ENCODE measurements at places on chromosomes 11 and 22. TPM values are rescaled to one million over a fixed set of nuclear protein-coding genes. Genes with fewer than 3 reads are reported as not detected.

Gene FGF4
- polyA plus RNA-seq = 7.0 TPM

Gene C22orf42
- polyA plus RNA-seq = not detected

Gene TALDO1
- polyA plus RNA-seq = 73.2 TPM

GRCh38 chr22:30191040-30191701 lies 55.4 kb downstream of the LIF start:
- no peak for DNase-seq

DNA sequence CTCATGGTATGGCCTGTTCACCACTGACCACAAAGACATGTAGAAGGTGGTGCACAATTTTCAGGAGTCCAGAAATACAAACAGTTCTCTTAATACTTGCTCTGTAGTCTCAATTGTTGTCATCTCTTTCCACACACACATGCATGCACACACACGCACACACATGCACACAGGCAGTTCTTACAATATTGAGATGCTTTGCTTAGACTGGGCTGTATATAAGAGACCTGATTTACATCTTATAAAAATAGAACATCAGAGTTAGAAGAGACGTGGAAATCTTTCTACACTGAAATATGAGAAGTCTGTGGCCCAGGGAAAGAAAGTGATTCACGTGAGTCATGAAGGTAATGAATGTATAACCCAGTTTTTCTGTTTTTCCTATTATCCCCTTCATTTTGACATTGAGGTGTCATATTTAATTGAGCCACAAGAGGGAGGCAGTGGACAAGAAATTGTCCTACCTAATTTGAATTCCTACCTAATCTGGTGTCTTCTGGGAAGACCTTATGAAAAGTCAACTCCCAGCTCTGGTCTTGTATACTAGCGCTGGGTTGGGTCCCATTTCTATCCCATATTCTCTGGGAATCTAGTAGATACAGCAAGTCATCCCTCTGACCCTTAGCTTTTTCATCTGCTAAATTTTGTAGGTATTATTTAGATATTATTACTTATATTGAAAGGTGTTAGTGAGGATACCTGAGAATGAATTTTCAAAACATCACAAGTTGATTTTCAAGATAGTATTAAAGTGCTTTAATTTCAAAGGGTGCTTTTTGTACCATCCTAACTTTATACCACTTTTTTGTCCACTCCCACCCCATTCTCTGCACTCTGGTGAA lies 14.9 kb upstream of the MS4A4A start:
- peak; percentile 35 for DNase-seq

DNA sequence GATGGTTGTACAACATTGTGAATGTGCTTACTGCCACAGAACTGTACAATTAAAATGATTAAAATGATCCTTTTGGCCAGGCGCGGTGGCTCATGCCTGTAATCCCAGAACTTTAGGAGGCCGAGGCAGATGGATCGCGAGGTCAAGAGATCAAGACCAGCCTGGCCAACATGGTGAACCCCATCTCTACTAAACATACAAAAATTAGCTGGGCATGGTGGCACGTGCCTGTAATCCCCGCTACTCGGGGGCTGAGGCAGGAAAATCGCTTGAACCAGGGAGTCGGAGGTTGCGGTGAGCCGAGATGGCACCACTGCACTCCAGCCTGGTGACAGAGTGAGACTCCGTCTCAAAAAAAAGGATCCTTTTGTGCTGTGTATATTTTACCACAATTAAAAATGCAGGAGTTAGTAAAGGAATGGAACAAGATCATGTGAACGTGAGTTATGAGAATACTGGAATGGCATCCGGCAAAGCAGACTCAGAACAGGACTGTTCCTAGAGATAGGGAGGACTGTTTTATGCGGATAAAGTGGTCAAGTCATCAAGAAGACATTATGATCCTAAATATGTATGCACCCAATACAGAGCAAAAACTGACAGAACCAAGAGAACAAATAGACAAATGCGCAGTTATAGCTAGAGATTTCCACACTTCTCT lies 58.0 kb upstream of the CLDN5 start:
- no peak for DNase-seq

GRCh38 chr11:107182978-107183377 lies 164.7 kb upstream of the GUCY1A2 start:
- DNase-seq = no peak
